ENCODE measurements at places on chromosomes 12 and 14.

GRCh38 chr12:52837413-52837741, 3.3 kb upstream of the KRT79 start:
- no peak for DNase-seq

DNA sequence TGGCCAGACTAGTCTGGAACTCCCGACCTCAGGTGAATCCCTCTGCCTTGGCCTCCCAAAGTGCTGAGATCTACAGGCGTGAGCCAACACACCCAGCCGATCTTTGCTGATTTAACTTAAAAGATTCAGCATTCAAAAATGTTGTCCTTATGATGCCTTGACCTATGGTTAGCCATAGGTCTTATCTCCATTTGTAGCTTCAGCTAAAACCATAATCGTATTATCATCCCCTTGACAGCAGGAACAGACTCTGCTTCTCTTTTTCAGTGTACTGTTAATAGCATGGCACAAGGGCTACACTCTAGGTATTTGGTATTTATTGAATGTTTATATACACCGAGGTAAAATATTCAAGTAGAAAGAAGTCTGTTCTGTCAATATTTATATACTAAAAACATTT, 15.3 kb downstream of the CCDC62 start:
- no peak for DNase-seq

DNA sequence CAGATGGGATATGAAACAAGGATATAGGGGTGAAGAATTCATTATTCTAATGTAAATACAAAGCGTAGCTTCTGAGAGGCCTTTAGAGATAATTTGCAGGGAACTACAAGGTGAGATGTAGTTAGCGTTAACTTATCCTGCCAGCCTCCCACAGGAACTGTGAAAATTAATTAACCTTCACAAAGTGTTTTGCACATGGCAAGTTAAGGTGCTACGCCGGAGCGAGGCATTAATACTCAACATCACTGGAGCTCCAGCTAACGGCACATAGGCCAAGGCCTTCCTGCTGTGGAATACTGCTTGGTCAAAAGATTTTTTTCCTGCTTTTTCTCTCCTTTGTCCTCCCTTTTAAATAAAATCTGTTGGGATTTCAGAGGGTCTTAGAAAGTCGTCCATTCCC, 86.5 kb downstream of the CRACR2A start:
- no peak for DNase-seq

- DNase-seq, result no peak
Measured at GRCh38 chr14:57266065-57266464, 2.6 kb downstream of the EXOC5 start.

DNA sequence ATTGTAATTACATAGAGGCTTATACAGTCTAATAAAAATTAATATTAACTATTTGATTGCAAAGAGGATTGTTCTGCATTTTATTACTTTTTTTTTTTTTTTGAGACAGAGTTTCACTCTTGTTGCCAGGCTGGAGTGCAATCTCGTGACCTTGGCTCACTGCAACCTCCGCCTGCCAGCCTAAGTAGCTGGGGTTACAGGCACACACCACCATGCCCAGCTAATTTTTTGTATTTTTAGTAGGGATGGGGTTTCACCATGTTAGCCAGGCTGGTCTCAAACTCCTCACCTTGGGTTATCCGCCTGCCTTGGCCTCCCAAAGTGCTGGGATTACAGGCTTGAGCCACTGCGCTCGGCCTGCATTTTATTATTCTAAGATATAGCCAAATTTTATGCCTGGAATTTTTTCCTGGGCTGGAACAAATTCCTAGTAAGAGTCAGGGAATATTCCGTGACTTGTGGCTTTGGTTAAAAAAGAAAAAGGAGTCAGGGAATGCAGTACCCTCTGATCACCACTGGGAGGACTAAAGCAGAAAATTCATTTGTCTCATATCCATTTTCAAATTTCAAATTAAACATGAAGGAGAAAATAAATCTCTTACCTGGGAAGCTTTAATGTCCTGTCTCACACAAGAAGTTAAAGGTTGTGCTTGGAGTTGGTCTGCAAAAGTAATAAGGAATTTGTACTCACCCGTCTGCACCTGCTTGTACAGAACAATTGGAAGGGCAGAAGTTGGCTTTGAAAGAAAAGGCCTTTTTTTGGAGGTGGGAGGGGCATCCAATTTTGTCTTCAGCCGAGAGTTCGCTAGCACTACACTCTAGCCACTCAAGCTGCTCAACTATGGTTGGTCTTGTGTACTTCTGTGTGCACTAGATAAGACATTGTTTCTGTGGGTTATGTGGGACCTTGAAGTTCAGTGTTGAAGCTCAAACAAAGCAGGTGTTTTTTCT, 8.7 kb downstream of the MARK3 start:
- DNase-seq, result no peak

- DNase-seq, result no peak
Measured at GRCh38 chr14:34081576-34082136, 130.8 kb upstream of the EGLN3 start.

DNA sequence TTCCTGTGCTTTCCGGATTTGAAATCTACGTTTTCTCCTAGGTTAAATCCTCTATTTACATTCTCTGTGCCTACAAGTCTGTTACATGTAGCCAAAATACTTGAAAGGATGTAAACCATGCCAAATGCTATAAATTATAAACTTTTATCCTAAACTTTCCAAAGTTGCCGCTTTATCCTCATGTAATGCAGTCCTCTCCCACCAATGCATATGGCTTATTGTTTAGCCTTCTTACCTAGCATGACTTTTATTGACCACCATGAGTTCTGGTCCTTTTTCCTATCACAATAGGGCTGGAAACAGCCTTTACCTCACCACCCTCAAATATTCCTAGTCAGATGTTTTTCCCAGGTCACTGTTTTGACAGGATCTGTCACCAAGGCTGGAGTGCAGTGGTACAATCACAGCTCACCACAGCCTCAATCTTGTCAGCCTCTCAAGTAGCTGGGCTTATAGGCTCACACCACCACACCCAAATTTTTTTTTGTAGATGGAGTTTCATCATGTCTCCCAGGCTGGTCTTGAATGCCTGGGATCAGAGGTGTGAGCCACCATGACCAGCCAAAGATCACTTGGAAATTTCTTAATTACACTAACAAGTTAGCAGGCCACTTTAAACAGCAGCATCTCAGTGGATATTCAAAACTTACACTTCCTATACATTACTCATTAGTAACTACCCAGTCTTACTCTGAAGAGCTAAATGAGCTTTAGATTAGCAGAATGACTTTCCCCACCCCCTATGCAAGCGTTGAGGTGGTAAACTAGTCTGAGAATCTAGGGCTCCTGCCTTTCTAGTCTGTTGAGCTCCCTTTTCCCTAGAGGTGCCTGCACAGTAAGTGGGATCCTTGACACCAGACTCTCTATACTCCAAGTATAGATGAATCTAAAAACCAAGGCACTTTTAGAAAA, 4.1 kb downstream of the TUBA1B start:
- no peak for DNase-seq

- DNase-seq, result no peak
Measured at GRCh38 chr14:85195872-85196477, 334.0 kb upstream of the FLRT2 start.

GRCh38 chr12:25796523-25797000, 161.9 kb upstream of the RASSF8 start:
- DNase-seq, result no peak

- no peak for DNase-seq
Measured at GRCh38 chr12:4763549-4763948, 43.3 kb downstream of the GALNT8 start.

GRCh38 chr12:2672863-2673262, 121.9 kb upstream of the FKBP4 start:
- no peak for DNase-seq

DNA sequence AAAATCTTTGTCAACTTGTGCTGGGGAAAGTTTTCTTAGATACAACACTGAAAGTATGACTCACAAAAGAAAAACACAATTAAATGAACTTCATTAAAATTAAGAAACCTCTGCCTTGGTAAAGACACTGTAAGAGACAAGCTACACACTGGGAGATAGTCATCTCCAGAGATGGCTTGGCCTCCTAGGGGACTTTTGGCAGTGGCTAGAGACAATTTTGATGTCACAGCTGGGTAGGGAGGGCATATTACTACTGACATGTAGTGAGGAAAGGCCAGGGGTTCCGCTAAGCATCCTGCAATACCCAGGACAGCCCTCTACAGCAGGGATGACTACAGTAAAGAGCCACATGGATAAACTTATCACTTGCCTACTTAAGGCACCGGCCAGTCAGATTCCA, 8.7 kb upstream of the RNASE4 start:
- no peak for DNase-seq

DNA sequence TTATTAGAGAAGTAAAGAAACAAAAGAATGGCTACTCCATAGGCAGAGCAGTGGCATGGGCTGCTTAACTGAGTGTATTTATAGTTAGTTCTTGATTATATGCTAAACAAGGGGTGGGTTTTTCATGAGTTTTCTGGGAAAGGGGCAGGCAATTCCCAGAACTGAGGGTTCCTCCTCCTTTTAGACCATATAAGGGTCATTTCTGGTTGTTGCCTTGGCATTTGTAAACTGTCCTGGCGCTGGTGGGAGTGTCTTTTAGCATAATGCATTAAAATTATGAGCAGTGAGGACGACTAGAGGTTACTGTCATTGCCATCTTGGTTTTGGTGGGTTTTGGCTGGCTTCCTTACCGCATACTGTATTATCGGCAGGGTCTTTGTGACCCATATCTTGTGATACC, 40.1 kb downstream of the CCDC60 start:
- no peak for DNase-seq

DNA sequence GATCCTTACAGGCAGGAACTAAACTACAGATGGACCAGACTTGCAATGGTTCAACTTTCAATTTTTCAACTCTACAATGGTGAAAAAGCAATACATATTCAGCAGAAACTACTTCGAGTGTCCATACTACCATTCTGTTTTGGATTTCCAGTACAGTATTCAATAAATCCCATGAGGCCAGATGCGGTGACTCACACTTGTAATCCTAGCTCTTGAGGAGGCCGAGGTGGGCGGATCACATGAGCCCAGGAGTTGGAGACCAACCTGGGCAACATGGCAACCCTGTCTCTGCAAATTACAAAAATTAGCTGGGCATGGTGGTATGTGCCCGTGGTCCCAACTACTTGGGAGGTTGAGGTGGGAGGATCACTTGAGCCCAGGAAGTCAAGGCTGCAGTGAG, 336.1 kb downstream of the MED13L start:
- DNase-seq, result no peak

GRCh38 chr14:101780887-101781239, 19.4 kb downstream of the PPP2R5C start:
- DNase-seq, result no peak

DNA sequence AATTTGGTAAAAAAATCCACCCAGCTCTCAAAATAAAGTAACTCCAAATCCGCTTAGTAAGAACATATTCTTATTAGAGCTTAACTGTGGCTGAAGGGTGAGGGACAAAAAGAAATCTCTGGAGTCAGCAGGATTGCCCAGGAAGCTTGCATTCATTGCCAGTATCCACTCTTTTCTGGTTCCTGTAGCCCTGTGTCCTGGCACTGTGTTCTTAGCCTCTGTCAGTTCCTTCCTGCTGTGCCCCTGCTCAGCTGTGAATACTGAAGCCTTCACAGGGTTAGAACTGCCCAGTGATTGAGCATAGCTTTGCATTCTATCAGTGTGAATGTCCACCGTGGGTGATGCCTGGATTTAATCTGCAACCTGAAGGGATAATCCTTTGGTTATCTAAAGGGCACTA, 266.9 kb upstream of the PELI2 start:
- no peak for DNase-seq

DNA sequence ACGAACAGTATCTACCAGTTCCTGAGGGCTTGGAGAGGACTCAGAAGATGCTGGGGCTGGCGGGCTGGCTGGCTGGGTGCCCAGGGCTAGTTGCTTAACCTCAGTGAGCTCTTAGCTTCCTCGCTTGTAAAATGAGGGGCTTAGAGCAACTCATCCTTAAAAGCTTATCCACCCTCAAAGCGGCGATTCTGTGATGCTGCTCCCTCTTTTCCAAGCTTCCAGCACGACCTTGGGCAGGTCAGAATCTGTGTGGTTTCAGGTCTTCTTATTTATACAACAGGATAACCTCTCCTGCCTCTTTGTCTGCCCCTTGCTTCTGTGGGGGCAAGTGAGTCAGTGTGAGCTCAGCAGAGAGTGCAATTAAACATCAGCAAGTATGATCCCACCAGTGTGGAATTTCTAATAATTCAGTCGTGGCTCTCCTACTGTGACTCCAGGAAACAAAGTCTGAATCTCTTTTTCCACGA, 281.8 kb downstream of the KSR2 start:
- DNase-seq, result no peak

DNA sequence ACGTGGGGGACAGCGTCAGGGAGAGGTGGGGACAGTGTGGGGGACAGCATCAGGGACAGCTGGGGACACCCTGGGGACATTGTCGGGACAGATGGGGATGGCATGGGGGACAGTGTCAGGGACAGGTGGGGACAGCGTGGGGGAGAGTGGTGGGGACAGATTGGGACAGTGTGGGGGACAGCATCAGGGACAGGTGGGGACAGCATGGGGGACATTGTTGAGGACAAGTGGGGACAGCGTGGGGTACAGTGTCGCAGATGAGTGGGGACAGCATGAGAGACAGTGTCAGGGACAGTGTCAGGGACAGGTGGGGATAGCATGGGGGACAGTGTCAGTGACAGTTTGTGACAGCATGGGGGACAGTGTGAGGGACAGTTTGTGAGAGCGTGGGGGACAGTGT, 240.9 kb downstream of the TMEM121 start:
- DNase-seq, result no peak

DNA sequence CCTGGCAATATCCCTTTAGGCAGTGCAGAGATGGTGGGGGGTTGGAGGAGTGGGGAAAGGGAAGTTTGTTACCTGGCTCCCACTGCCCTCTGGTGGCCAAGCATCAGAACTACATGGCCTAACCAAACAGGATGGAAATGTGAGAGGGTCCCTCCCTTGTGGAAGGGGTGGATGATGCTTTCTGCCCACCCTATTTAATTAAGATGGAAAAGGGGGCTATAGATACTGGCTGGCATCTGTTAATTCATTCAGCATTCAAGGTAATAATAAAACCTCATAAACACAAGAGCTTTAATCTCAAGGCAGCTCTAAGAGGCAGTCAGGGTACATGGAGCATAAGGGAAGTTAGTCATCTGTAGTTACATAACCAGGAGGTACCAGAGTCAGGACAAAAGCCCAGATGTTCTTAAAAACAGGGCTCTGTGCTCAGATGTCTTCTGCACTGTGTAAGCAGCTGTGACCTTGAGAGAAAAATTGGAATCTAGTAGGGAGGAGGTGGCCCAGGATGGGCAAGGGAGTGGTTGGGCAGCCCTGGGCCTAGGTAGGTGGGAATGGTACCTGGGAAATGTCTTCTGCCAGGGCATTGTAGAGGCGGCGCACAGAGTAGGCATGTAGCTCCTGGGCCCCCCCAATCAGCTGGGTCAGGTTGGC, 4.6 kb downstream of the AP1G2 start:
- no peak for DNase-seq
